Common myeloid progenitor, CD34-positive (primary cell): ENCODE measurements at places on chromosomes 11 and 22.
A peak's percentile ranks its signal among the peaks of the same experiment; 100 is the strongest.

GRCh38 chr22:30863081-30863833, 105.3 kb downstream of the MORC2 start:
- DNase-seq = no peak

GRCh38 chr22:41875531-41876270, 39.2 kb downstream of the SHISA8 start:
- no peak for DNase-seq

GRCh38 chr22:22893891-22894739, 6.5 kb downstream of the IGLL5 start:
- DNase-seq = no peak

- DNase-seq = no peak
Observed at GRCh38 chr11:70124321-70125000, 46.3 kb downstream of the ANO1 start.

DNA sequence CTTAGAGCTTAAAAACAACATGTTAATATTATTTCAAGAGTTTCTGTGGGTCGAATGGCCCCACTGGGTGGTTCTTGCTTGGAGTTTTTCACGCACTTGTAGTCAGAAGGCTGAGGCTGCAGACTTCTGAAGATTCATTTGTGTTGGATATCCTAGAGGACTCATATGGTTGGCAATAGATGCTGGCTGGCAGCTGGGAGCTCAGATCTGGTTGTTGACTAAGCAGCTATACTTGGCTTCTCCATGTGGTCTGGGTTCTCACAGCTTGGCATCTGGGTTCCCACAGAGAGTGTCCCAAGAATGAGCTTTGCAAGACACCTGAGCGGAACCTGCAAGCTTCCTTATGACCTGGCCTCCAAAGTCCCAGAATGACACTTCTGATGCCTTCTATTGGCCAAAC, 163.9 kb upstream of the ZC3H12C start:
- no peak for DNase-seq

DNA sequence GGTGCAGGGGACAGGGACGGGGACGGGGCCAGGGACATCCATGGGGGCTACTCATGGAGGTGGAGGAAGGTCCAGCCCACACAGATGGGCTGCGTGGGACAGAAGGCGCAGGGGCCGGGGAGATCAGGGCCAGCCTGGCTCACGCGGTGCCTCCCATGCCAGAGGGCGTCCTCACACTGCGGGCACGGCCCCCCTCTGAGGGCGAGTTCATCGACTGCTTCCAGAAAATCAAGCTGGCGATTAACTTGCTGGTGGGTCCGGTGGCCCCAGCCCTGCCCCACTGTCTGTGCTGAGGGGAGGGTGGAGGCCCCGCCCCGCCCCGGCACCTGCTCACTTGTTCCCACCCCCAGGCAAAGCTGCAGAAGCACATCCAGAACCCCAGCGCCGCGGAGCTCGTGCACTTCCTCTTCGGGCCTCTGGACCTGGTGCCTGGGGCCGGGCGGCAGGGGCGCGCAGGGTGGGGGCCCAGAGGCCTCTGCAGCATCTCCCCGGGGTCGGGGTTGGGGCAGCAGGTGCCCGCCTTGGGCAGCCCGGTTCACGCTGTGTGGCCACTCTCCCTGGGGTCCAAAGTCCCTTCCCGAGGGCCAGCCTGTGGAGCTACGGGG, 15.8 kb downstream of the EPS8L2 start:
- peak; percentile 58 for DNase-seq

- no peak for DNase-seq
Observed at GRCh38 chr11:102488208-102488607, 35.6 kb upstream of the TMEM123 start.

DNA sequence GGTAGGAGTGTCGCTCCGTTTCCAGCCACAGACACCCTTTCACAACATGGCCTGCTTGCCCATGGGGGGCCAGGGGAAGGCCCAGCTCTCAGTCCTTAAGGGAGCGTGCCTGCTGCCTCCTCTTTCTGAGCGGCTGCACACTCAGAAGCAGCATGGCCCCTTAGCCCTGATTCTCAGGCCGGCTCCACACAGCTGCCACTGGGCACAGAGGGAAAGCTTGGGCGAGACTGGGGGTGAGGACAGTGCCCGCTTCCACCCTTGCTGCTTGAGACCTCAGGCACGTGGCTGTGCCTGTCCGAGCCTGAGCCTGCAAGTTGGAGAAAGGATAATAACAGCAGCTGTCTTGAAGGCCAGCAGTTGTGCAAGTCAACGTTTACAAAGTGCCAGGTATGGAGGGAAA, 416.3 kb downstream of the SHANK2 start:
- DNase-seq = no peak

GRCh38 chr22:25053153-25053805, 100.8 kb downstream of the KIAA1671 start:
- DNase-seq = no peak

- no peak for DNase-seq
Observed at GRCh38 chr11:77092382-77092781, 10.3 kb upstream of the OMP start.

DNA sequence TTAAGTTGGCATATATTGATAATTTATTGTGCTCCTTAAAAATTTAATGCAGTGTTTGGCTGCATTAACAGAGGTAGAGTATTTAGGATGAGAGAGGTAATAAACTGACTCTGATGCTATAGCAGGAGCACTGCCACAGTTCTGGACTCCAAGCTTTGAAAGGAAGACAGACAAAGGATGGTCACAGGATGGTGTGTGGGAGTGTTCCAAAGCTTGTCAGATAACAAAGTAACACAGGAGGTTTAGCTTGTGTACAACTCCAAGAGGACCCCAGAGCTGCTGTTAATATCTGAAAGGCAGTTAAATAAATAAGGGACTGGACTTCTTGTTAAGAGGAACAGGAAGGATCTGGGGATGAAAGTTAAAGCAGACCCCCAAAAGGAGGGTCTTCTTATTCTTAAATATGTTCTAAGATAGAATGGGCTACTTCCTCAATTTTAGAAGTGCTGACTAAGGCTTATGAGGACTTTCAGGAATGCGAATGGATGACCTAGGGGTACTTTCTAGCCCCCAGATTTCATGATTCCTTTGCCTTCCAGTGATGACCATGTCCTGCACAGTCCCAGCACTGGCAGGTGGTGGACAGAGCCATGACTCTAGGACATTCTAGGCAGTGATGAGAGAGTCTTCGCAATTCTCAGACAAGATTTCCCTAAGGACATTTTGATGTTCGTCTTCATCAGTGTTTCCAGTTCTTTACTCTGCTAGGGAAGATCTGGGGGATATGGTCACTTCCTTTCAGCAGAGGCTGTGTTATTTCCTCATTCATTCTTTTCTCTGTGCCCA, 149.1 kb upstream of the RASSF10 start:
- DNase-seq = peak; percentile 9

DNA sequence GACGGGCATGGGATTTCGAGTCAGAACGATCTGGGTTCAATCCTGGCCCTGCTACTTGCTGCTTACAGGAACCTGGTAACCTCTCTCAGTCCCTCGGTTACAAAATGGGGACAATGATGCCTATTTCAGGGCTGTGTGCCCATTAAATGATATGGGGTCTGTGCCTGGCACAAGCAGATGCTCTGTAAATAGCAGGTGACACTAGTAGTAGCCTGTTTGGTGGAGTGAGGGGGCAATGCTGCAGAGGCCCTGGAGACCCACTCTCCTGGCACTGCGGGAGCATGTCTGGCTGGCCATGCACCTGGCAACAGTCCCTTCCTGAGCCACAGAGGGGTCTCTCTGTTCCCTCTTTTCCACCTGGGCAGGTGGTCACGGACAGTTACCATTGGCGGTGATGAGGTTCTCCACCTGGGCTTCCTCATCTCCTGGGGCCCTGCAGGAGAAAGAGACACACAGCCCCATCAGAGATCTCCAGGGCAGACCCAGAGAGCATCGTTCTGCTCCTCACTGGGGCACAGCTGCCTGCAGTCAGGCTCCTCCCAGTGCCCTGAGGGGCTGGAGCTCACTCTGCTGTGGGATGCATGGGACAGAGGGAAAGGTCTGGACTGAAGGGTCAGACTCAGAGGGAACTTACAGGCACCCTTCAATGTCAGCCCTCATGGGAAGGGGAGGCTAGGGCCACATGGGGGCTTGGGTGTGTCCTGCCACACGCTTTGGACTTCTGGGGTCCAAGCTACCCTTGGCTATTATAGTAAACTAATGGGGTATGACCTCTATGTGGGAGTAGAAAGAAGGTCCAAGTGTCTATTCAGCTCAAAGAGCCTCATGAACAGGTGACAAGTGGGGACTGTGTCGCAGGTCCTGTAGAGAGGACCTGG, 15.6 kb upstream of the FXYD2 start:
- no peak for DNase-seq

DNA sequence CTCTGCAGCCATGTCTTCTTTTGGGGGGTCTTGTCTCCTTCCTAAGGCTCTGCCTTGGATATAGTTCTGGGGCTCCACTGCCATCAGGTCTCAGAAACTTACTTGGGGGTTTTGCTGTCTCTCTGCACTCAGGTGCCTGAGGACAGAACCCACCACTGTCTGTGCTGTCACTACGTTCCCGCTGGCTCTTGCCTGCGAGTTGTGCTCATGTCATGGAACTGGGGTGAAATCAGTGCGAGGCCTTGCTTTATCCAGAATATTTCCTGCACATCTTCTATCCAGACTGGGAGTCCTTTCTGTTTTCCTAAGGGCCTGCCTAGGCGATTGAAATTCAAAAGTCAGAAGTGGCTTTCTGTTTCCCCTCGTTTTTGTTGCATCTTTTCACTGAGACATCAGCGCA, 6.6 kb upstream of the USP2 start:
- no peak for DNase-seq

DNA sequence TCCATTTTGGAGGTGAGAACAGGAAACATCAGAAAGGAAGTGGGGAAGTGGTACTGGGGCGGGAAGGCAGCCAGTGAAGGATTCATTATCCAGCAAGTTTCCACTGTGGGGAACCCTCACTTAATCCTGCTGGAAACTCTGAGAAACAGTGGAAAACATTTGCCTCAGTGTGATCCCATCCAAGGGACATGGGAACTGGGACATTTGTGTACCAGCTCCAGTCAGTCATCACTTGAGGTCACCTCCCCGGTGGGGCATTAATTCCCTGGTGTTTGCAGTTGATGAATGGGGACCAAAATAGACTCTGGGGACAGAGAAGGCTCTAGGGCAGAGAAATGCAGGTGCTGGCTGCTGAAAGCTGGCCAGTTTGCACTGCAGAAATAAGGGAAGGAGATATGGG, 599.9 kb downstream of the BUD13 start:
- DNase-seq = no peak
